ENCODE measurements at places on chromosomes 11 and 22.

DNA sequence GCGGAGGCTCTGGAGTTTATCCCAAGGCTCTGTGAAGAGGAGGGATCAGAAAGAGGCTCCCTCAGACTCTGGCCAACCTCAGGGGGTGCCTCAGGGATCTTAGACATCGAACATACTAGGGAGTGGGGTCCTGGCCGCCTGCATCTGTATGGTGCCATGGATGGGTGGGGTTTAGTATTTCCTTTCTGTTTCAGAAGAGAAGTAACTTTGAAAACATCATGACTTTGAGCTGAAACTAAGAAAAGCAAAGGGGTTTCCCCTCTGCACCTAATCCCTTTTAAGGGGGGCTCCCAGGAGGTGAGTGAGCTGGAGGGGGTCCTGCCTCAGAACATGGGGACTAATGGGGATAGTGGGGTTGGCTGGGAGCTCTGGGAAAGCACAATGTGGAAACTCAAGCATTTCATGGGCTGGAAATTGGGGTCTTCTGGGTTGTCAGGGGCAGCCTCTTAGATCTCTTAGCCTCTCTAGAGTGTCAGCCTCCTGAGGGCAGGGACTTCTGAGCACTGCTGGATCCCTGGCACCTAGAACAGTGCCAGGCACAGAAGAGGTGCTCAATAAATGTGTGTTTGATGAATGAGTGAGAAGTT lies 11.8 kb upstream of the SSTR3 start:
- no peak for DNase-seq

- no peak for DNase-seq
Observed at GRCh38 chr11:85776951-85777602, 33.9 kb downstream of the SYTL2 start.

- no peak for DNase-seq
Observed at GRCh38 chr11:35427071-35427470, 7.7 kb upstream of the SLC1A2 start.

DNA sequence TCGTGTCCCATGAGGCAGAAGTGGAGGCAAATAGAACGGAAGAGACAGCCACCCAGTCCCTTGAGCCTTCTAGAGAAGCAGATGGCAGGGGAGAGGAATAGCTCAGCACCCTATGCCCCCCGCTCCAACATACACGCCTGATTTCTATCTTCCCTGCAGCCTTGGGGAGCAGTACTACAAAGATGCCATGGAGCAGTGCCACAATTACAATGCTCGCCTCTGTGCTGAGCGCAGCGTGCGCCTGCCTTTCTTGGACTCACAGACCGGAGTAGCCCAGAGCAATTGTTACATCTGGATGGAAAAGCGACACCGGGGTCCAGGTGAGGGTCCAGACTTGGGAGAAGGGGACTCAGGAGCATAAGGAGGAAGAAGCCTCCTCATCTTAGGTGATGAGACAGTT lies 6.6 kb downstream of the DPF2 start:
- no peak for DNase-seq

DNA sequence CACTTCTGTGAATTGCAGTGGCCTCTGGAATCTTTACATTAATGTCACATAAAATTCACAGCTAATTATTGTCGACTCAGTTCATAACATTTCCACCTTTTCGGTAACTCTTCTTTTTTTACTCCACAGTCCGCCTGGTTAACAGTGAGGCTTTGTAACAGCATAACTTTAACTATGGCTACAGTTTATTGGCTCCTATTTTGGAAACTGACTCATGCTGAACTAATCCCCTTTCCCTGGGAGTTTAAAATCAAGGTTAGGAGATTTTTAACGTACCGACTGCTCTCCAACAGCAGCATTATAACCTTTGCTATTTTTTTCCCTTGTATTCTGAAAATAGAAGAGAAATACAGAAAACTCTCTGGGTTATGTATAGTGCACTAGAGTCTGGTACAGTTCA lies 3.2 kb upstream of the POGLUT3 start:
- no peak for DNase-seq

DNA sequence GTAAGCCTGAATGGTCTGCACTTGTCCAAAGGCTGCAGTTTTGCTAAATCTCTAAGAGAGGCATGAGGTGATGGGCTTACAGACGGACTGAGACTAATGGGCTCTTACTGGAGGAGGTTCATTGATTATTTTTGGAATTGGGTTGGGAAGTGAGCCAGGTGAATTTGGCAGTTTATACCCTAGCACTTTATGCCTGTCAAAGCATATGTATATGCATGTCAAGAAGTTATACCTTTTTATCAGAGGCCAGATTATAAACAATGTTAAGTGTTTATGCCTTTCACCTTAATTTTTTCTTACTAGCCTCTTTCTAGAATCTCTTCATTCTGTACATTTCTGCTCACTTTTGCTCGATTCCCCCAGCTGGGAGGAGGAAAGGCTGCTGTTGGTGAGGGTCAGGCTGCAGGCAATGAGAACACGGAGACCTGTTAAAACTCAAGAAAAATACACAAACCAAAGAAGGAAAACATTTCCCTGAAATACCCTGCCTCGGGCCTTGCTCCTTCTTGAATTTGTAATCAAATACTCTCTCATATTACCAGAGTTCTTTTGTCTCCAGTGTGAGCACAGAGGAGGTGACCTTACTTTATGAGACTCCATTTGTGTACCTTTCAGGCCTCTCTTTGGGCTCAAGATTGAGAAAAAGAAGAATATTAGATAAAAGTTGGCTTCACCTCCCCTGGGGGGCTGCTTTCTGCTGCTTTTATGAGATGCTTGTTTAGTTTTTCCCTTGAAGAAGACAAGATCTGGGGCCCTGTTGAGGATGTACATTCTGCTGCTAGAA lies 19.6 kb downstream of the NAT10 start:
- no peak for DNase-seq

GRCh38 chr11:120079750-120080610 lies 57.9 kb downstream of the TRIM29 start:
- no peak for DNase-seq

DNA sequence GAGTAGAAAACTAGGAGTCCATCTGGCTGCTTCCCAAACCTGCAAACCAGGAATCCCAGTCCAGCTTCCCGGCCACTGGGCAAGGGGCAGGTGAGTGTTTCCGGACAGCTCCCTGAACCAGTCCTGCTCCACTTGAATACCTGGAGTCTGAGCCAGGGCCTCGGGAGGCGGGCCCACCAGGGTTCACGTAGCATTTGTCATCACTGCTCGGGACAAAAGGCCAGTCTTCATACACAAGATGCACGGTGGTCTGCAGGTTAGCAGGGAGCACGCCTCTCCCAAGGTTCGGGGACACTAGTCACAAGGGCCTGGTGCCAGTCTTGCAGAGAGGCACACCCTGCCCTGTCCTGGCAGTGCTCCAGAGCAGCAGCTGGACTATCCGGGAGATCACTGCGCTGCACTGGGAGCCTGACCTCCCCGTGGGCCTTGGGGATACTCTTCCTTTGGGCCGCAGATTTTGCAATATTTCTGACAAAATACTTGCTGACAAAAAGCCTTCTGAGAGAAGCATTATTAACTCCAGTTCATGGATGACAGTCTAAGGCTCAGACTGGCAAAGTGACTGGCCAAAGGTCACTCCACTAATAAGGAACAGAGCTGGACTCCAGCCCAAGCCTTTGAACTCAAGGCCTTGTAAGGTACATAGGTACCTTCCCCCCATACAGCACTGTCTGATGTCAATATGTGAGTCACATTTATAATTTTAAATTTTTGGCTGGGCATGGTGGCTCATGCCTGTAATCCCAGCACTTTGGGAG lies 25.1 kb downstream of the CD6 start:
- no peak for DNase-seq

DNA sequence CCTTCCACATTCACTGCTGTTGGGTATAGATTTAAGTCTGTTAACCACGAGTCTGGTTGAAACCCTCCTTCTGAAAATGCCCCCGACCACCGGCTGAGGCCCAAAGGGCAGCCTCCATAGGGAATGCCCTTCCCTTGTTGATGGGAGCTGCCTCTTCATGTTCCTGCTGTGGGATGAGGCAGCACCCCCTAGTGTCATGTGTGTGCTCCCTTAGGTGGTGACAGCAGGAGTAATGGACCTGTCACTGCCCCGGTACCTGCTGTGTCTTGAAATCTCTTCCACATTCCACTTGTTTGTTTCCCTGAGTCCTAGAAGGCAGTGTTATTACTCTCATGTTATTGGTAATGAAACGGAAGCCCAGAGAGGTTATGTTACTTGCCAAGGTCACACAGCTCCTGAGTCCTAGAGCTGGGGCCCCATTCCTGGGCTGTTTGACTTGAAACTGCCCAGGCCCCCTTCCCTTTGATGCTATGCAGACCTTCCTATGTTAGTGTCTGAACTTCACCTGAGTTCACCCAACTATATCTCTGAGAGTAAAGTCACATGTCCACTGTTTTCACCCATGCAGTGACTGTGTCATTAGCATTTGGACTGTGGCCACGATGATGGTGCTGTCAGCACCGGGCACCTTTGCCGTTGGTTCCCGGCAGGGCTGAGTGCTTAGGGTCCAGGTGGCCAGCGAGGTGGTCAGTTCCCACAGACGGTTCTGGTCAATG lies 234.3 kb downstream of the TBC1D22A start:
- DNase-seq, result no peak

- no peak for DNase-seq
Observed at GRCh38 chr11:70705930-70706329, 307.6 kb downstream of the CTTN start.

DNA sequence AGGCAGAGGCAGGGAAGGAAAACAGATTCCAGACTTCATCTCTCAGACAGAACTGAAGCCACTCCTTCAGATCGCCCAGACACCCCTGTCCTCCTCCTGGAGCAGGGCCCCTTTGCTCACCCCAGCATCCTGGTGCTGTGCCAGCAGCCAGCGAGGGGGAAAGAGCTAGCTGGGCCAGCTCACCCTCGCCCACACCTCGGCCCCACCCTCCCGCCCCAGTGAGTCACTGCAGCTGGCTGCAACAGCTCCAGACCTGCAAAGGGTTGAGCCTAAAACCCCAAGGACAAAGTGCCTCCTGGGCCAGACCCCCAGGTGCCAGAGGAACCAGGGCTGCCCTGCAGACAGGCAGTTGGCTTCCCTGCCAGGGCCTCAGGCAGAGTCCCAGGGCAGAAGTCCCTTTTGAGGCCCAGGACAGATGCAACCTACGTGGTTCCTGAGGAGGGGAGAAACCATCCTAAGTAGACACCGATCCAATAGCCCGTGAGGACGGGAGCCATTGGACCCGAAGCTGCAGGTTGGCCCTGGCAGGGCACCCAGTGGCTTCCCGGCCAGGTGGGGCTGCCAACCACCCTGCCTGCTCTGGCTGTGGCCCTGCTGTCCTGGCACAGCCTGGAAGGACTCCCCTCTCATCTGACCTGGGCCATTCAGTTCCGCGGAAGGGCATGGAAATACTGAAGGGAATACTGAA lies 7.2 kb downstream of the AHNAK start:
- no peak for DNase-seq

DNA sequence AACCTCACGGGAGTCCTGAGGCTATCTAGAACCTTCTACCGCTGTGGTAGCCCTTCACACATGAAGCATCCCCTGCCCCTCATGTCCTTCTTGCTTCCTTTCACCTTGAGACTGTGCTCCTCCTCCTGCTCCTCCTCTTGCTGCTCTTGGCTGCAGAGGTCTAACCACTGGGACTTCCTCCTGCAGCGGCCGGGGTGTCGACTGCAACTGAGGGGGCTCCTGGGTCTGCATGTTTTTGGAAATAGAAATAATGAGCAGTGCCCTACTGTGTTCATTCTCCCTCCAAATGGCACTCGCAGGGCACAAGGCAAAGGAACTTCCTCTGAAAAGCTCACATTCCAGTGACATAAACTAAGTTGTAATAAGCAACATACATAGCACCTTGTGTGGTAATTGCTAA lies 14.8 kb downstream of the PIWIL3 start:
- DNase-seq, result no peak

DNA sequence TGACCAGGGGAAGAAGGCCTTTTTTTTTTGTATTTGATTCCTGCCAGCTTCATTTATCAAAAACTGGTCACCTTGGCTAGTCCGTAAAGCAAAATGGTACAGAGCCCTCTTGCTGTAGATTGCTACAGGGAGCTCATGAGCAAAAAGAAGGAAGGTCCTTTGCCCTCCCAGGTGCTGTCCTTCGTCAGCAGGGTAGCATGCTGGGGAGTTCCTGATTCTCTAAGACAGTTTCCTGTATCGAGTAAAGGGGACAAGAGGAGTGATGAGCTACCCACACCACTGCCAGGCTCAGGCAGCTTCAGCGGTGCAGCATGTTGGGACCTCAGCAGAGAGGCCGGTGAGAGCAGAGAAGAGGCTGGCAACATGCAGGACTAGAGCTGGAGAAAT lies 67.8 kb upstream of the CSNK2A3 start:
- no peak for DNase-seq
